Right forelimb (tissue), 1 donor: ENCODE measurements at places on chromosomes 1 and 21.

GRCh38 chr1:200364831-200365230, 45.0 kb downstream of the ZNF281 start:
- no peak for DNase-seq

- no peak for DNase-seq
These were observed 1.3 kb upstream of the GNB1 start for GRCh38 chr1:1892079-1892762.

GRCh38 chr1:68175621-68176398, 56.5 kb downstream of the WLS start:
- DNase-seq: no peak

- no peak for DNase-seq
These were observed 1.4 kb downstream of the SH3BP5L start for GRCh38 chr1:248824301-248824700.

- DNase-seq: no peak
These were observed 77.0 kb downstream of the CSMD2 start for GRCh38 chr1:34087986-34088385.

DNA sequence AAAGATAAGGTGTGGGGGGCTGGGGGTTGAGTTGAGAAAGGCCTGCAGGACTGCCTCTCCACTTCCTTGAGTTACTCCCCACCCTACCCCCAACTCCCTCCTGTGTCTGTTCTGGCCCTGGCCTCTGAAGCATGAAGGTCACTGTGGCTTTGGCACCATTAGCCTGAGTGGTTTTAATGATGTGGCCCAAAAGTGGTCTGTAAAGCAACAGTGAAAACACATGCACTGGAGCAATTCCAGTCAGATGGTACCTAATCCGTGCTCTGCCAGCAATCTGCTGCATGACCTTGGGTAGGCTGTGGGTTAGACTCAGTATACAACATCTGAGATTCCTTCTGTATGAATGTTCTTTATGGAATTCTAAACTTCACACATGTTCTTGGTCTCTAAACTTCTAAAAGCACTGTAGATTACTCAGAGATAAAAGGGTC, 86.5 kb upstream of the ATP1A1 start:
- no peak for DNase-seq

DNA sequence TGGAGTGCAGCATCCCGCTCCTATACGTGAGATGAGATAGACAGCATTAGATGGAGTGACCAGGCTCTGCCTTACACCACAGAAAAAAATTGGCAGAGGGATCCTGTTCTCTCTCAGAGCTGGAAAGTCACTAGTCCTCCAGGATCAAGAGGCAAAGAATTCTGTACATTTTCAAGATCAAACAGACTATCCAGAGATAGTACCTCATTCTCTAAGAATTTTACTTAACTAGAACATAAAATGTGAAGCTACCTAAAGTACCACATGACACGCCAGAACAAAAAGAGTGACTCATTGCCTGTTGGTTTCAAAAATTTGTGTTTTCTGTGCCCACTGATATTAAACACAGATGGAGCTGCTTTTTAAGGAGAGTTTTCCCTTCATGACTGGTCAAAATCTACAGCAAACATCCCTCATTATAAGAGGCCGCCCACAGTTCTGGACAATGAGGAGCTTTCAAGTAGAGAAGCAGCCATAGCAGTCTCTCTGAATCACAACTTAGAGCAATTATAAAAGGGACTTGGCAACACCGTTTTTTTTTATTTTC, 32.3 kb downstream of the CD160 start:
- no peak for DNase-seq

GRCh38 chr21:15192243-15192642, 127.4 kb upstream of the NRIP1 start:
- DNase-seq: no peak

DNA sequence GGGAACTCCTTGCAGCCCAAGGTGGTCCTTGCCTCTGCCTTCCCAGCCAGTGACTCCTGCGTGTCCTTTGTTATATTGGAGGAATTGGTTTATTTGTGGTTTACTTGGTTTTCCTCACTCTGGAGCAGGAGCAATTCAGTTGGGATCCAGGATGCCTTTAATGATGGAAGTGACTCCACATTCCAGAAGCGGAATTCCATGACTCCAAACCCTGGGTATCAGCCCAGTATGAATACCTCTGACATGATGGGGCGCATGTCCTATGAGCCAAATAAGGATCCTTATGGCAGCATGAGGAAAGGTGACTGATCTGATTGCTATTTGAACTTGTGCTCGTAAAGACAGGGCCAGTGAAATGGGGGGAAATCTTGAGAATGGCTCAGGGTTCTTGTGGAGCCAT, 15.1 kb upstream of the PIGV start:
- no peak for DNase-seq

DNA sequence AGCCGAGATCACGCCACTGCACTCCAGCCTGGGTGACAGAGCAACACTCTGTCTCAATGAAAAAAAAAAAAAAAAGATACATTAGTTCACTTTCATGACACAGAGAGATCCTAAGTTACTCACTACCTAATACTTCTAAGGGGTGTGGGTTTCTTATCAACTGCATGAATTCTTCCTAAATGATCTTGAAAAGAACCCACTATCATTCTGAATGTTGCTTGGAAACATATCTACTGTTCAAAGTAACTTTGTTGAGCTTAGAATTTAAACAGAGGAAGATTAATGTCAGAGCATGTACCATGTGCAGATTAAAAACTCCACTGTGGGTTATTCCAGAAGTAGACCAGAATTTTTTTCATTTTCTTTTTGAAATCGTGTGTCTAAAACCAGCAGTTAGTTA, 241.5 kb downstream of the LTN1 start:
- no peak for DNase-seq

GRCh38 chr1:78543941-78544643, 53.3 kb downstream of the PTGFR start:
- no peak for DNase-seq

DNA sequence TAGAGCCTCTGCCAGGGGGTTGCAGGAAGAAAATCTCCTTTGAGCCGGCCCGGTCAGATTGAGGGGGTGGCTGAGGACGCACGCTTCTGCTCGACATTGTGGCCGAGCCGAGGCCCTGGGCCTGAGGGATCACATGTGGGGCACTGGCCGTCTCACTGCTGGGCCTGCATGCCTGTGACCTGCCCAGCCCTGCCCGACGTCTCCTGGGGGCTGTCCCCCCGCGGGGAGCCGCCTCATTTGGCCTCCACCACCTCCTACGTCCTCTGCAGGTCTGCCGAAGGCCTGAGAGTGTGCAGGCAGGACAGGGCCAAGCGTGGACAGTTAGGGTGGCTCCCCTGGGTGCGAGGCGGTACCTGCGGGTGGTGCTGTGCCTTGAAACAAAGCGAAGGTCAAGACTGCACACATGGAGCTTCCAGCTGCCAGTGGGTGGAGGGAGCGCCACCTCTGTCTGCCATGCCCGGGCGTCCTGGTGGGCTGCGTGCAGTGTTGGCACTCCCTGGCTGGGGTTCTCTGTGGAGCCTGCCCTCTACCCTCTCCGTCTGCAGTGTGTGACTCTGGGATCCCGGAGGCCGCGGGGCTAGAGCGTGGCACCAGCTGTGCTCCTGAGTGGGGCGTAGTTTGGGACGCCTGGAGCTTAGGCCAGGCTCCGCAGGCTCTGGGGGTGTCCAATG, 51.7 kb downstream of the PCNT start:
- DNase-seq: no peak

DNA sequence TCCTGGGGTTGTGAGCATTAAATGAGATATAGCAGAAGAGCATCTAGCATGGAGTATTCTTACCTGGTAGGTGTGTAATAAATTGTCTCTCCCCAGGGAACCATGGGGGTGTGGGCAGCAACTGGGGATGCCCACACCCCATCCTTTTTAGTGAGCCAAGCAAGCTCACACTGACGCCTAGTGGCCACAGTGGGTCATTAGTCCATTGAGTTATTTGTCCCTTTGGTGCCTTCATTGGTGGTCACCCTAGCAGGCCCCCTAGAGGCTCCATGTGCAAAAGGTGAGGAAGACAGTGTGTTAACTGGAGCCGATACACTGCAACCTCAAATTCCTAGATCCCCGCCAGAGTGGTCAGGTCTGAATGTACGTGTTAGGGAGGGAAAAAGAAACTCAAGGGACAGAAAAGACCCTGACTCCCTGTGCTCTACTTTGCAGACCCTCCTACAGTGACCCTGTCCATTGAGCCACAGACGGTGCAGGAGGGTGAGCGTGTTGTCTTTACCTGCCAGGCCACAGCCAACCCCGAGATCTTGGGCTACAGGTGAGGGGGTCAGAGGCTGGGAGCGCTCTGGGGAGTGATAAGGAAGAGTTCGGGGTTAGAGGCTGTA, 93.3 kb upstream of the CD1D start:
- peak; percentile 71 for DNase-seq

GRCh38 chr1:40887012-40887378, 24.8 kb upstream of the CITED4 start:
- no peak for DNase-seq

DNA sequence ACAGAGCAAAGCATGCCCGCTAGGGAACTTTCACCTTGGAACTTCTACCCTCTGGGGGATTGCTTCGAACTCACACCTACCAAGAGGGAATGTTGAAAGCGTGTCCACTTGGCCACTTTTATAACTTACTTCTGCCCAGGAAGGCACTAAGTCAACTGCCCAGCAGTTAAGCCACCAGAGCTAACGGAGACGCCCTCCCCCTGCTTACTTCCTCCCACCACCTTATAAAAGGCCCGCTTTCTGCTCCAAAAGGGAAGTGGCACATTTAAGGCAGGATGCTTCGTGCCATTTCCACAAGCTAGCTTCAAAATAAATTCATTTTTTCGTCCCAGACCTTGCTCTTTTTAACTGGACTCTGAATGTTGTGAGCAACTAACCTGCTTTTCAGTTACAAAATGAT, 3.2 kb upstream of the AK2 start:
- no peak for DNase-seq

GRCh38 chr1:6268415-6268814, 7.5 kb upstream of the GPR153 start:
- no peak for DNase-seq

- no peak for DNase-seq
These were observed 106.8 kb upstream of the HP1BP3 start for GRCh38 chr1:20893931-20894330.

DNA sequence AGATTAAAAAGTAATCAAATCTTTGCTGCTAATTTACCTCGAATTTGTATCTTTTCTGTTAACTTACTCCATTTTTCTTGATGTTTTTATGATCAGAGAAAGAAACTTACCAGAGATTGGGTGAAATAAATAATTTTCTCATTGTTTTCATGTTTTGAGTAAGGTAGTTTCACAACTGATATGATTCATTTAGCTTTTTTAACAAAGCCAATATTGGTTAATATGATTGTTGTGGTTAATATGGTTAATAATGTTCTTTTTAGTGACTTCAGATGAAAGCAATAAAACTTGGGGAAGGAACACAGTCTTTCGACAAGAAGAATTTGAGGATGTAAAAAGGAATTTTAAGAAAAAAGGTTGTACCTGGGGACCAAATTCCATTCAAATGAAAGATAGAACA, 48.1 kb downstream of the MAP3K21 start:
- DNase-seq: no peak

DNA sequence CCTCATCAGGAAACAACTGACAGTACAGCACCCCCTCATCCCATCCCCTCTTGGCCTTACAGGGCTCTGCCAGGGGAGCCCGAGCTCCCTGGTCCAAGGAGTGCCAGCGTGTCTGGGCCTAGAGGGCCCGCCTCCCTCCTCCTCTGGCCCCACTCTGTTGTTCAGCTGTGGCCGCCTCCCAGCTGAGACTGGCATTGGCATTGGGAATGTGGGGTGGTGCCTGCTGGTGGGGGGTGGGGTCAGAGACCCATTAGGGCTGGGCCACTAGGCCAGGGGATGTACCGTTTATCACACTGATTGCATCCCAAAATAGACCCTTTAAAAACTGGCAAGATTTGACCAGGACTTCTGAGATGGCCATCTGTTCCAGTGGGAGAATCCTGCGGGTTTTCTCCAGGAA, 1.4 kb downstream of the LDLRAP1 start:
- no peak for DNase-seq

DNA sequence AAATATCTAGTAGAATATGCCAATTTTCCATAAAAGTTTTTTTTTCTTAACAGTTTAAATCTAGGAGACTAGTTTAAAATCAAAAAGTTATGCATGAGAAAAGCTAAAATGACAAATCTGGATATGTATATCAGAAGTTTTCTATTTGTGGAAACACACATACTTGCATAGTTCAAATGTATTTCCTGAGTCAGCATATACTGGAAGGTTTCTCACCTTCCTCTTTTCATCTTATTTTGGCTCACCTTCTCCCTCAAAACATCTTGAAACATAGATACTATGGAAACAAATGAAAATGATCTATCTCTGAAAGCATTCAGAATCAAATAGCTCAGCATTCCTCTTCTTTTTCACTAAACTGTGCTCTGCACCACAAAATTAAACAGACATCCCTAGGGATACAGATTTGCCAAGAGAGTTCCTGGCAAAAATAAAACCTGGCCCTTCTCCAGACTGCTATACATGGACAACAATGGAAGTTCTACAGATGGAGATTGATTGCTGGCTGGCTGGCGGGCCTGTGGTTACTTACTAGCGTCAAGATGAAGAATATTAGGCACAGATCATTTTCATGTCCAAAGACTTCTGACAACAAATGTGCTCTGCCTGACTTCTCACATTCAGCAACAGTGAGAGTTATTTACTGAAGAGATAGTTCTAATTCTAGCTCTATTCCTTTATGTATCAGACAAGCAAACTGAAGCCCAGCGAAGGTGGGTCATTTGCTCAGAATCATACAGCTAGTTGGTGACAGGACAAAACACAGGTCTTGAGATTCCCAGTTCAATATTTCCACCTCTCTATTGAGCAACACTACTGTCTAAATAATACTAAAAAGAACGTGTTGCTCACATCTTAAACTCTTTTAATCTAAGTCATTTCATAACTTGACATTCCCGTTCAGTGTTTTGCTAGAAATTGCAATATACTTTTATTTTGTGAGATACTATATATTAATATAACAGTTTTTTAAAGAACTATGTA, 26.6 kb downstream of the DIPK1A start:
- DNase-seq: peak; percentile 76

DNA sequence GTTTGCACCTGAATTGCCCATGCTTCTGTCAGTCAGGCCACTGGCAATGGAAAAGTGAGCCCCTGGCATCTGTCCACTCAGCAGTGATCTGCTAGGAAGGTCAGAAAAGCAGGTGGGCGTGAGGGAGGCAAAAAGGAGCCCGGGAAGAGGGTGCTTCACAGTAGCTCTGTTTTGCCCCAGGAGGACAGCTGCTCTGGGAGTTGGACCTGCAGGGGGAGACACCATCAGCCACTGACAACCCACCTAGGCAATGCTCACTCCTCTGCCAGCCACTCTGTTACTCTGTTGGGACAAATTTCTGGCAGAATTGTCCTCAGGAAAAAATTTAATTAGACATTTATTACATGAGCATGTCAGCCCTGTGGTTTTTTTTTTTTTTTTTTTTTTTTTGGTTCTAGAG, 146.4 kb downstream of the LRIG2 start:
- no peak for DNase-seq

- DNase-seq: no peak
These were observed 10.3 kb downstream of the LCE4A start for GRCh38 chr1:152718238-152718637.

- DNase-seq: no peak
These were observed 64.2 kb downstream of the SERINC2 start for GRCh38 chr1:31476891-31477846.

GRCh38 chr1:241167121-241167630, 189.8 kb downstream of the RGS7 start:
- DNase-seq: no peak
